ENCODE measurements at places on chromosomes 3 and 15.

DNA sequence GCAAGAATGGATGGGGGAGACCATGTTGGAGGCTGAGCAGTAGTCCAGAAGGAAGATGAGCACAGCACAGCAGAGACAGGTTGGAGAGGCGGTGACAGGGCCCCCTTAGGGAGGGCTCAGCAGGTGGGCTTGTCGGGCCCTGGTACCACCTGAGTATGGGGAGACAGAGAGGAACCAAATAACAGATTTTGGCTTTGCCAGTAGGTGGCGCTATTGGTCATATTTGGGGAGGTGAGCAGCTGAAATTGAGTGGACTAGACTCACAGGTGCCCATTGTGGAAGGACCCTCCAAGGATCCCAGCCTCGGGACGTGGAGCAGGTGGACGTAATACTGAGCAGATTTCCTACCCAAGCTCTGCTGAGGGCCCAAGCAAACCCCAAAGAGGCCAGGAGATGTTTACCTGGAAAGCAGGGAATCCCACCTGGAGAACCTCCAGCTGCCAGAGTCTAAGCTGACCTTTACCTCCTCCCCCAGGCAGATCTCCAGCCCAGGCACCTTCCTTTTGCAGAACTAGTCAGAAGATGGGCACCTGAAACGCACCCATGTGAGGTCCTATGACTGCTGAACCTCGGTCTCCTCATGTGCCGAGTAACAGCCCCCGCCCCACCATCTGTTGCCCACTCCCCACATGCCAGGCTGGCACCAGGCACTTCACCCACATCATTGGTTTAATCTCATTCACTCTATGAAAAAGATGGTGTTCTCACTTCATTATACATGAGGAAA, 24.6 kb upstream of the CORO2B start:
- DNase-seq = no peak

DNA sequence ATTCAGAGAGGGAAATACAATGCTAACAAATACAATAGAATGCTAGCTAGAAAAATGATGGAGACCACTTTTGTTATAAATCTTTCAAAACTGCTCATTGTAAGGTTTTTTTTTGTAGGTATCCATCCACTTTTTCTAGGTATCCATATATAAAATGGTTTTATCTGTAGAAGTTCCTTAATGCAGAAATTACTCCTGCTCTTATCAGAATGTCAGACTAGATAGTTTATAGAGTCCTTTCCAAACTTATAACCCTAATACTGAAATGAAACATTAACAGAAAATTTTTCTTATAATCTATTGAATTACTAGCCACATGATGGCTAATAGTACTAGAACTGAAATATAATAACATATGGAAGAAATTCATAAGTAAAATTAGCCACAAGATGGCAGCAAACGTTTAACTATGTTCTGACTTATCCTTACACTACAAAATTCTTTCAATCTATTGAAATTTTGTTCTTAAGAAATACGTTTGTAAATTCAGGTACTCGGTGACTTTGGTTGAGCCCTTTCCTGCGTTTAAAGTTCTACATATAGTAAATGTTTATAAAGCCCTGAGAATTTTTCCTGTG, 58.5 kb downstream of the ECT2 start:
- peak; percentile 21 for DNase-seq

GRCh38 chr3:169362301-169362700, 301.2 kb downstream of the MECOM start:
- DNase-seq = no peak

DNA sequence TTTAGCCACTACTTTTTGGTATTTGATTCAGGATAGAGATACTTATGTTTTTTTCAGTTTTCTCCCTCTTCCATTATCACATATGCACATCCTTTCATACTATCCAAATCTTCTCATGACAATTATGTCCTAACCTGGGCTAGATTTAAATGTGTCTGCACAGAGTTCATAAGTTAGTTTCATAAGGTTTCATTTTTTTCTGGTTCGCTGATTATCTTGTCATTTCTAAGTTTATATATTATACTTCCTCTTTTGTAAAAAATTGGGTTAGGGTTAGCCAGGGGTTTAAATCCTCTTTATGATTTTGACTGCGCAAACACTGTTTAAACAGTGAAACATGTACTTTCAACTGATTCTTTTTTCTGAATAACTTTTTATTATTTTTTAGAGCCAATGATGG, 148.6 kb downstream of the SST start:
- no peak for DNase-seq

DNA sequence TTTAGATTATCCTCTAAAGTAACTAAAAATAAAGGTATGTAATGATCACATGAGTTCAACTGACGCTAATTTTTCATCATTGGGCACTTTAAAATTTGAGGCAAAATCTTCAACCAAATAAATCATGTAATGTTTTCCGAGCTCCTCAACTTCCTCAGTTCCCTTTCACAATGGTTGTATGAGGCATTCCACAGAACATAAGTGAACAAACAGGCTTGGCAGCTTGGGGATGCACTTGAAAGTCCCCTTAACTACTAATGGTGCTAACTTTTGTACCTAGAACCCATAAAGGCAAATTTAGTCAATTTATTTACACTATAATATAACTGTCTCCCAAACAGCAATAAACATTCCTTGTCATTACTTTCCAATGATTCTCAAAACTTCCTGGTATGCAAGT, 1137.9 kb downstream of the ROBO2 start:
- no peak for DNase-seq

DNA sequence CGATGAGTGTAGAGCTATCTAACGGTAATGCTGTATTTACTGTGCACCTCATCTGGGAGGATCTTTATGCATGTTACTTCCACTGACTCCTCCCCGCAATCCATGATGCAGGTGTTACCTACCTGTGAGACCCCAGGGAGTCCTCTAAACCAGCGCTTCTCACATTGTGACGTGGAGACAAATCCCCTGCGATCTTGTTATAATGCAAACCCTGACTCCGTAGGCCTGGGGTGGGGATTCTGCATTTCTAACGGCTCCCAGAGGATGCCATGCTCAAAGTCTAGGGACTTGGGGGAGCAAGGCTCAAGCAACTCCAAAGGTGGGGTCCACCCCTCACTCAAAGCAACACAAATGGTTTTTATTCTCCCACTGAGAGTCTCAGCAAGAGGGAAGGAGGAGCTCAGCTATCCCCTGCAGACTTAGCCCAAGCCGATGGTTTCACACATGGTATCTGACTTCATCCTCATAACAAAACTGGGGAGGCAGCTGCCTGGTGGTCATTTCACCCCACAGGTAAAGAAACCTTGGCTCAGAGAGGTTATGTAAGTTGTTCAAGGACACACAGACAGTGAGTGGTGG, 63.6 kb downstream of the PCSK6 start:
- no peak for DNase-seq

DNA sequence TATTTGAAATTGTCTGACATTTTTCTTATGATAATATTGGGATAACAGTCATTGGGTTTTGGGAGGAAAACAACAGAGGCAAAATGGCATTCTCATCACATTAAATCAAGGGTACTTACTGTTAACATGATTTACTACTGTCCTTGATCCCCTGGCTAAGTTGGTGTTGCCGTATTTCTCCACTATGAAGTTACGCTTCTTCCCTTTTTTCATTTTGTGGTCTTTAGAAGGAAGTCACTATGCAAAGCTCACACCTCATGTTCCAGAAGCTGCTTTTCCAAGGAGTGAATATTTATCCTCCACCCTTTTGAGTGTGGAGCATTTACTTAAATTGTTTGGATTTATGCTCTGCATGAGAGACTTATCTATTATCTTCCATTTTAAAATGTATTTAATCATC, 63.7 kb downstream of the ALCAM start:
- DNase-seq = no peak

DNA sequence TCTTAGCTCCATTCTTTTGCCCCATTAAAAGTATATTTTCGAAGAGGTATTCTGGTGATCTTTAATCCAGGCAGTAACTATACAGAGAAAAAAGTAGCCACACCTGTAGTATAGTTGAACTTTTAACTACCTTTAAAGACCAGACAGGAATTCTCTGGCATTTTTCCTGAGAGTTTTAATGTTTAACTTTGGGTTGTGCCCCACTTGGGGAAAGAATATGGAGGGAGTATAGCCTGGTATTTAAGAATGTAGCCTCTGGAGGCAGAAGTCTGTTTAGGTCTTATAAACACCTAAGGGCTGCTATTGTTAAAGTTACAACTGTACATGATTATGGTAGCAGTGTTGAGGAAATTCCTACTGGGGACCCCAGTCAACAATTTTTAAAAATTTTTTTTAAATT, 19.3 kb downstream of the C3orf85 start:
- no peak for DNase-seq

GRCh38 chr15:50119063-50120040, at the start of gene ATP8B4:
TSS of gene ATP8B4 (minus strand) at chr15:50119233. CDS start at chr15:50106966, 12,267 bp downstream.
- no peak for DNase-seq

GRCh38 chr15:27707257-27707656, 391.9 kb downstream of the OCA2 start:
- no peak for DNase-seq

DNA sequence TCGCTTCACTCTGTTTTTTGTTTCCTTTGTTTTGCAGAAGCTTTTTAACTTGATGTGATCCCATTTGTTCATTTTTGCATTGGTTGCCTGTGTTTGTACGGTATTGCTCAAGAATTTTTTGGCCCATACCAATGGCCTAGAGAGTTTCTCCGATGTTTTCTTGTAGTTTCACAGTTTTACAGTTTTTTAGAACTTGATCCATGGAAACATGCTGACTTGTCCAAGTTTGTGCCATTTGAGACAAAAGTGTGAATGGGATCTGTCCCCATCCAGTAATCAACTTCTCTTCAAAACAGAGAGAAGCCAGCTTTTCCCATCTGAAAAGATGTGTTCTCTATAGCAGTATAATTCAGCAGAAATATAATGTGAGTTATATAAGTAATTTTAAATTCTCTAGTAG, 266.5 kb upstream of the LRTM1 start:
- DNase-seq = no peak

DNA sequence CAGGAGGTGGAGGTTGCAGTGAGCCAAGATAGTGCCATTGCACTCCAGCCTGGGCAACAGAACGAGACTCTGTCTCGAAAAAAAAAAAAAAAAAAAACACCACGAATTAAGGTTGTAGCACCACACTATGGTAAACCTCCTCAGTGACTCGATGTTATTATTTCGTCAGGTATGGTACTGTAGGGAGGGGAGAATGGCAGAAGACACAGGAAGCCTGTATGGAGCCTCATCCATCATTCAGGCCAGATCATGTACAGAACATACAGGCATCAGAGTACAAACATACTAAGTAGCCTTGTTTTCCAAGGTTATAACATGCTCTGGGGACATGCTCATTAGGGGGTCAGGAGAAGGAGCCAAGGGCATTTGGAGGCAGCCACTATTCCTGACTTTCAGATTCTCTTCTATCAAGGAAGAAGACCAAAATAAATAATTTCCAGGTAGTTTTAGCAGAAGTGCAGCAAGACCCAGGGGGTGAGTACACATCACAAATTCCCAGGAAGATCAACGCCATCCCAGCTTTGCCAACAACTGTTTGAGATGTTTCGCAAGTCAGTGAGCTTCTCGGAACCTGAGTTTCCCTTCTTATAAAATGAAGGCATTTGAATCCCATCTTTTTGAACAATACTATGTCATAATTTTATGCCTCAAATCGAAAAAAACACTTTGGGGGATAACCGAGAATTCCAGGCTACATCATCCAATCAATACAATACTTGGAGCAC, 79.8 kb downstream of the FOXP1 start:
- DNase-seq = peak; percentile 67
